GM12878 (cell line): ENCODE measurements at places on chromosomes 1 and 21. TPM values are rescaled to one million over a fixed set of nuclear protein-coding genes. Genes with fewer than 3 reads are reported as not detected.

The PGLYRP4 gene
- polyA plus RNA-seq: 0.28 and 0.51 TPM in 2 replicates

The SLC44A3 gene
- not detected in 2 replicates for polyA plus RNA-seq

The SMIM11 gene
- polyA plus RNA-seq: 6.0 and 13.2 TPM in 2 replicates

The ZBED6 gene
- polyA plus RNA-seq: 0.71 and 0.85 TPM in 2 replicates

The TIAM1 gene
- polyA plus RNA-seq: 0.56 and 0.64 TPM in 2 replicates

The LEFTY2 gene
- polyA plus RNA-seq: not detected in 2 replicates

The PLXNA2 gene
- 0.08 TPM in 1 of 2 replicates, not detected in the other for polyA plus RNA-seq

The LRRC7 gene
- polyA plus RNA-seq: 0.58 and 0.77 TPM in 2 replicates

The FAM78B gene
- 0.10 and 0.30 TPM in 2 replicates for polyA plus RNA-seq

The RAVER2 gene
- 0.09 TPM in 1 of 2 replicates, not detected in the other for polyA plus RNA-seq

The LAPTM5 gene
- polyA plus RNA-seq: 977 and 996 TPM in 2 replicates

The TSPAN1 gene
- polyA plus RNA-seq: not detected in 2 replicates

The GOLT1A gene
- not detected in 2 replicates for polyA plus RNA-seq

The LCE1E gene
- polyA plus RNA-seq: 6.2 and 8.2 TPM in 2 replicates

The CA6 gene
- polyA plus RNA-seq: not detected in 2 replicates

The TCHHL1 gene
- not detected in 2 replicates for polyA plus RNA-seq

The LCE3C gene
- not detected in 2 replicates for polyA plus RNA-seq

The FAM3B gene
- polyA plus RNA-seq: not detected in 2 replicates

The SPOCD1 gene
- not detected in 2 replicates for polyA plus RNA-seq

The OR2L3 gene
- not detected in 2 replicates for polyA plus RNA-seq

The NIT1 gene
- 36.3 and 40.4 TPM in 2 replicates for polyA plus RNA-seq

The TATDN3 gene
- polyA plus RNA-seq: 28.0 and 35.0 TPM in 2 replicates

The IL12RB2 gene
- polyA plus RNA-seq: 0.48 and 0.52 TPM in 2 replicates

The CSMD2 gene
- not detected in 2 replicates for polyA plus RNA-seq

The LCE2B gene
- polyA plus RNA-seq: not detected in 2 replicates

The CRABP2 gene
- polyA plus RNA-seq: 0.25 and 0.35 TPM in 2 replicates

The SLC16A4 gene
- polyA plus RNA-seq: 1.7 and 2.1 TPM in 2 replicates

The TCEA3 gene
- not detected in 2 replicates for polyA plus RNA-seq

The NEXN gene
- polyA plus RNA-seq: 15.6 and 17.1 TPM in 2 replicates

The DNAJC28 gene
- 0.29 TPM in 1 of 2 replicates, not detected in the other for polyA plus RNA-seq

The TAS1R1 gene
- polyA plus RNA-seq: not detected in 2 replicates

The TCHH gene
- polyA plus RNA-seq: not detected in 2 replicates

The NMNAT2 gene
- polyA plus RNA-seq: 1.4 and 2.0 TPM in 2 replicates

The GPR137B gene
- 9.0 and 10.6 TPM in 2 replicates for polyA plus RNA-seq

The ETV3L gene
- 0.60 and 0.88 TPM in 2 replicates for polyA plus RNA-seq

The SLC16A1 gene
- 66.5 and 66.9 TPM in 2 replicates for polyA plus RNA-seq

The SAMSN1 gene
- polyA plus RNA-seq: 44.5 and 46.4 TPM in 2 replicates

The SLC9C2 gene
- polyA plus RNA-seq: not detected in 2 replicates

The CFHR4 gene
- not detected in 2 replicates for polyA plus RNA-seq

The TINAGL1 gene
- polyA plus RNA-seq: 0.20 TPM in 1 of 2 replicates, not detected in the other

The RBBP5 gene
- 20.0 and 20.5 TPM in 2 replicates for polyA plus RNA-seq

The RNASEL gene
- polyA plus RNA-seq: 5.3 and 5.4 TPM in 2 replicates

The NTRK1 gene
- 0.05 and 0.40 TPM in 2 replicates for polyA plus RNA-seq

The ATP1B1 gene
- polyA plus RNA-seq: 2.1 TPM in 2 replicates

The RXFP4 gene
- 0.10 and 0.39 TPM in 2 replicates for polyA plus RNA-seq

The SAMD13 gene
- 0.52 and 1.1 TPM in 2 replicates for polyA plus RNA-seq

The CCDC181 gene
- polyA plus RNA-seq: not detected in 2 replicates

The TMEM269 gene
- 0.26 TPM in 1 of 2 replicates, not detected in the other for polyA plus RNA-seq

The PLPP3 gene
- polyA plus RNA-seq: 6.6 and 8.2 TPM in 2 replicates

The VCAM1 gene
- polyA plus RNA-seq: 5.6 and 5.8 TPM in 2 replicates

The VWA5B1 gene
- not detected in 2 replicates for polyA plus RNA-seq
